ENCODE measurements at places on chromosomes 1 and 21.

DNA sequence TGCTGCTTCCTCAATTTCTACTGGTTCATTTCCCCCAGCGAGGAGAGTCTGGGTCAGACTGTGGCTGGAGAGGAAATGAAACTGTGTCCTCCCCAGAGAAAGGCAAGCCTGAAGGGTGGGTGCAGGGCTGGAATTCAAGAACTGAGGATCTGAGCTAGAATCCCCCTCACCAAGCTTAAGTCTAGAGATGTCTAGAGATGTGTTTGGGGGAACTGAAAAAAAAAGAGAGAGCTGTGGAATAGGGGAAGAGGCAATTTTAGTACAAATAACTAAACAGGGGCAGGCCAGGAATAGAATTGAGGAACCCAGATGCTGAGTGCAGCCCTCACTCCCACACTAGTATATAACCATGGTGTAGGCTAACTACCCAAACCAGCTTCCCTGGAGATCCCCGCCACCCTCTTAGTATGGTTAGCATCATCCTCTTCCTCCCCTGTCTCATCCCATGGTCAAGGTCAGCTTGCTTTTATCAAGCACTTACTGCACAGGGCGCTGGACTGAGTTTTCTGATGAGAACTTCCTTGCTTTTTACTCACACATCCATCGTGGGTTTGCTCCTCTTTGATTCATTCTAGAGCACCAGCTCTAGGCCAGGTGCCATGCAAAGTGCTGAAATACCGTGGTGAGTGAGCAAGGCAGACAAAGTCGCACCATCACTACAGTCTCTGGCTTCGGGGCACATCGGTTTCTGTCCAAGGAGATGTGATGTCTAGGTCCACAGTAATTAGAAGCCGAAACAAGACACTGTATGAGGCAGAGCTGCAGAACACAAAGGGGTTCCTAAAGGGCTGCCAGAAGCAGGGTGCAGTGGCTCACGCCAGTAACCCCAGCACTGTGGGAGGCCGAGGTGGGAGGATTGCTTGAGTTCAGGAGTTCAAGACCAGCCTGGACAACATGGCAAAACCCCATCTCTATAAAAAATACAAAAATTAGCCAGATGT lies 112.9 kb upstream of the IPO9 start:
- DNase-seq: no peak

- no peak for DNase-seq
These were observed 190.1 kb downstream of the PCP4 start for GRCh38 chr21:40057331-40057730.

DNA sequence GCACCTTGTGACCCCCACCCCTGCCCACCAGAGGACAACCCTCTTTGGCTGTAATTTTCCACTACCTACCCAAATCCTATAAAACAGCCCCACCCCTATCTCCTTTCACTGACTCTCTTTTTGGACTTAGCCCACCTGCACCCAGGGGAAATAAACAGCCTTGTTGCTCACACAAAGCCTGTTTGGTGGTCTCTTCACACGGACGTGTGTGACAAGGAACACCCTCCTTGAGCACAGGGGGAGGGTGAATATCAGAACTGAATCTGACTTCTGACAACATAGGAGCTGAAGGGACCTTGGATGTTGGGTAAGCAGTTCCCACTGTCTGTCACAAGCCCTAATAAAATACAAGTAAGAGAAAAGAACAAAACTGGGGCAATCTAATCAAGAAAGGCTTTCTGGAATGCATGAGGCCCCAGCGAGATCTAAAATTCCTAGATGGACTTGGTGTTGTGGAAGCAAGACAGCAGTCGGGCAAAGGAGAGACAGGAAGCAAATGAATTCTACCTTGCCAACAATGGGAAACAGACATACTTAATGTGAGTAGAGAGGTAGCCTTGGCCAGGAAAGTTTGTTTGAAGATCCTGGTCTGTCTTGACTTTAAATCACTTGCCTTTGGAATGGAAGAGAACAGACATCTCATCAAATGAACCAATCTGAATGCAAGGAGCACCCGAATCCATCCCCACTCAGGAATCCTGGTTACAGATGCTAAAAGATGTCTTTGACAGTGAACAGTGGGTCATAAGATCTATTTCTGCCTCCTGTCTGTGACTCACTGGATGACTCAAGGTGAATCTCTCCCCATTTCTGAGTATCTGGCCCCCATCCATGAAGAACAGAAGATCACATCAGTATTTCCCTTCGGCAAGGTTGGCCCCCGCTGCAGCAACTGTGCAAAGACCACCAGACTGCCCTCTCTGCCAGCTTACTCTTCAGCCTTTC lies 53.3 kb downstream of the OLFML3 start:
- no peak for DNase-seq

- DNase-seq: peak; percentile 40
These were observed 1.6 kb upstream of the CLSTN1 start for GRCh38 chr1:9825093-9826074.

DNA sequence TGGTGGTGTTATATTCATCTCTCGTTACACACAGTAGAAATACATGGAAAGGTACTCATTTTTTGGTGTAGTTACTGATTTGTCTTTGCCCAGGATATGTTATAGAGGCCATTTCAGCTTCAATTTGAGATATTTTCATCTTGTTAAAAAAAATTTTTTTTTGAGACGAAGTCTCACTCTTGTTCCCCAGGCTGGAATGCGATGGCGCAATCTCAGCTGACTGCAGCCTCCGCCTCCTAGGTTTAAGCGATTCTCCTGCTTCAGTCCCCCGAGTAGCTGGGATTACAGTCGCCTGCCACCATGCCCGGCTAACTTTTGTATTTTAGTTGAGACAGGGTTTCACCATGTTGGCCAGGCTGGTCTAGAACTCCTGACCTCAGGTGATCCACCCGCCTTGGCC lies 19.0 kb downstream of the MORC3 start:
- DNase-seq: no peak

DNA sequence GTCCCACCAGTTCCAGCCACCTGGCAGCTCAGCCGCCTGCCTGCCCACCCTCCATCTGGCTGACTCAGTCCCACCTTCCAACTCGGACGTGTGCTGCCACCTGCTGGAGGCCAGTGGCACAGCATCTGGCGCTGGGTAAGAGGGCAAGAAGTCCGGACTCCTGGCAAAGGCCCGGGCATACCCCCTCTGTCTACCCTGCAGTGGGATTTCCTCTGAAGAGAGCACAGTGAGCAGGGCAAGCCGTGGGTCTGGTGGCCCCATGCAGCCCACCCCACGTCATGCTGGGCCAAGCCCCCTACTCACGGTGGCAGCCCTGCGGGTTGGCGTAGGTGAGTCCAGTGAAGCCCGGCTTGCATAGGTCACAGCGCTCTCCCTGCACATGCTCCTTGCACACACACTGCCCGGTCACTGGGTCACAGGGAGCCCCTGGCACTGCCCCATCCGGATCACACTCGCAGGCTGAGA lies 24.5 kb downstream of the LAMB3 start:
- peak; percentile 88 for DNase-seq

GRCh38 chr1:9326596-9326995 lies 33.9 kb downstream of the SPSB1 start:
- DNase-seq: no peak

DNA sequence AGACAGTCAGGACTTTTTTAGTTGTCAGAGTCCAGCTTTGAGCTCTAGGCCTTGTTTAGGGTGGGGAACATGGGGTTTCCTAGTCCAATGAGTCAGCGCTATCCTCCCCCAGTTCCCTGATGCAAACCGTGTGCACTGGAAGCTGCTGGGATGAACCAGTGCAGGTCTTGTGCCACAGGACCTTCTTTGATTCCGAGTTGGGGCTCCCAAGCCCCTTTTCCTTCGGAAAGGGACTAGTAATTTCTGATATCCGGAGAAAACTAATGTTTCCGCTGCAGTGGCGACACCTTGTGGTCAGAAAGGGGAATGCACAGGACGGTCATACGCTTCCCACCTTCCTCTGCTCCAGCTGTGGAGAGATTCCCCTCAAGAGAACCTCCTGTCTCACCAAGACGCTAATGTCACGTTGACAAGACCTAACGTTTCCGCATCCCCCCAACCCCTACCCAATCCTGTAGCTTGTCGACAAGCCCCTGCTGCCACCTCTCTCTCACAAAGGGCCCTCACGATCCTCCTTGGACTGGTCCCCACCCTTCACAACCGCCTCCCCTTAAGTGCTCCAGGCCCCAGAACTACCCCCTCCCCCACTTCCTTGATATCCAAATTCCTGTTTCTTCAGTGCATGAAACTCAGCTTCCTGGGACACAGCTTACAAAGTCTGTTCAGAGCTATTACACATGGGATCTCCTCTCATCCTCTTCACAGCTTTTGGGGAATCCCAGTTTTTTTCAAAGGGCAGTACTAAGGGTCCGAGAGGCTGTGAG lies 30.9 kb downstream of the GPA33 start:
- DNase-seq: peak; percentile 80

DNA sequence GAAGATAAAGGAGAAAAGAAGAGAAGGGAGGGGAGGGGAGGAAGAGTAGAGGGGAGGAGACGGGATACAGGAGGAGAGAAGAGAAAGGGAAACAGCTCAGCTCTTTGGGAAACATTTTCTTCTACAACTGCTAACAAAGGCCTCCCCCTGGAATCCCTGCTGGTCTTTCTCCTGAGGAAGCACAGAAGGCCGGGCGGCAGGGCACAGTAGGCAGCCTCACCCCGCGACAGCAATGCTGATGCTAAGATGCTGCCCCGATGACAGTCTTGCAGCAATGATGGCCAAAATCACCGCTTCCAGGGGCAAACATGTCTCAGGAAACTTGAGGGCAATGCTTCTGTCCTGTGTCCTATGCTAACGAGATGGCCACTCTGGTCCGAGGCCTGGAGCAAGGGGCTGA lies 5.2 kb downstream of the KIAA2013 start:
- no peak for DNase-seq

- DNase-seq: peak; percentile 83
These were observed 2.7 kb downstream of the SH2D2A start for GRCh38 chr1:156813750-156814570.

- DNase-seq: no peak
These were observed 118.6 kb downstream of the SYF2 start for GRCh38 chr1:25113731-25114130.

DNA sequence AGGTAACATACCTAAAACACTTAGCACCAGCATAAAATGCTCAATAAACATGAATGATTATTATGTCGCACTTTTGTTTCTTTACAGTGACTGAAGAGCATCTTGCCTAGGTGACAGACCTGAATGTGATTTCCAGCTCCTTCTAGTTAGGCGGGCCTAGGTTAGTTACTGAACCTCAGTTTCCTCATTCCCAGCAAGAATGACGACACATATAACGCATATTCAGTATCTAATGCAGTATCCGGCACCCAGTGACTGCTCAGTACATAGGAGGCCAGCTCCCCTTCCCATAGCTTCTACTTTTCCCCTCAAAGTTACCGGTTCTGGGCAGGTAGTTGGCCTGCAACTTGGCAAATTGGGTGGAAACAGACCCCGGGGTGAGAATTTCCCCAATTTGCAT lies 763 bp downstream of the AUNIP start:
- DNase-seq: no peak

DNA sequence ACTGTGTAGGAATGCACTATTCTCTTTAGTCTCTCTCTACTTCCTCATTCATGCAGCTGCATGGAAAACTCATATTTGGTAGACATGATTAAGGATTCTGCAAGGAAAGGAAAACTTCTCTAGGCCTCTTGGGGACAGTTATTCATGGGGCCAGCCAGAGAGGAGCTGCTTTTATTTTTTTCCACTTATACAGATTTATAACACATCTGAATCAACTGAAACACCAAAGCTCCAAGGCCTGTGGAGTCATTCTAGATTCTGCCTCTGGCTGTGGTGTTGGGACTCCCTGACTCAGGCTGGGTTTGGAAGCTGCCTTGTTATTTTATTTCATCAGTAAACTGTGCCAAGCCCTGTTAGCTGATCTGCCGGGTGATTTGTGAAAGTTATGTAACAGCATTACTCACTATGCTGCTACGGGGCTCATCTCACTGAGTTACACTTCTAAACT lies 83.9 kb upstream of the EDEM3 start:
- no peak for DNase-seq

- DNase-seq: no peak
These were observed 41.6 kb downstream of the PCNX2 start for GRCh38 chr1:233253832-233254331.

- no peak for DNase-seq
These were observed 5.6 kb upstream of the GPR25 start for GRCh38 chr1:200867018-200867811.

DNA sequence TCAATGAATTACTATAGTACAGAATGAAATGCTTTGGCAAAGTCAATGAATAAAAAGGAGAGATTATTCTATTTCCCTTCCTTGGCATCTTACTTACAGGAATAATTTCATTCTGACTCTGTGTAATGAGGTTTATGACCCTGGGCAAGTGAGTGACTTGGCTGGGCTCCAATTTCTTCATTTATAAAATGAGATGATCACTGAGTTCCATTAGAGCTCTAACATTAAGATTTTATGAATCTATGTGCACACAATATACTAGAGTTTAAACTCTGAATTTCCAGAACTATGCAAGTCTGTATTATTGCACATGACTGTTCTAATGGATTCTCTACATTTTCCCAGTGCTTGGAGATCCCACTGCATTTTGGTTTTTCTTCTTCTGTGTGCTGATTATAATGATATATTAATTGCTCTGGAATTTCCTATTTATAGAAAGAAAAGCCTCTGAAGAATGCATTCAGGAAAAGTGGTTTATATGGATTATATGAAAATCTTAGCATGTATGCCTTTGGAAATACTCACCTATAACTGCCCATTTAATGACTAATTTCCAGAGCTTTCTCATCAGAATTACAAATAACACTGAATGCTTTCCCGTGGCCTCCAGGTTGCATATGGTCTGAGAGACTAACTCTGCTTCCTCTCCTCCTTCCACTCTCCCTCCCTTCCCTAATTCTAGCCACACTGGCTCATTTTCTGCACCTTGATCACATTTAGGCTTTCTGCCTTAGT lies 97.4 kb upstream of the CHRM3 start:
- DNase-seq: no peak

- no peak for DNase-seq
These were observed 16.4 kb upstream of the USP25 start for GRCh38 chr21:15713412-15713811.

DNA sequence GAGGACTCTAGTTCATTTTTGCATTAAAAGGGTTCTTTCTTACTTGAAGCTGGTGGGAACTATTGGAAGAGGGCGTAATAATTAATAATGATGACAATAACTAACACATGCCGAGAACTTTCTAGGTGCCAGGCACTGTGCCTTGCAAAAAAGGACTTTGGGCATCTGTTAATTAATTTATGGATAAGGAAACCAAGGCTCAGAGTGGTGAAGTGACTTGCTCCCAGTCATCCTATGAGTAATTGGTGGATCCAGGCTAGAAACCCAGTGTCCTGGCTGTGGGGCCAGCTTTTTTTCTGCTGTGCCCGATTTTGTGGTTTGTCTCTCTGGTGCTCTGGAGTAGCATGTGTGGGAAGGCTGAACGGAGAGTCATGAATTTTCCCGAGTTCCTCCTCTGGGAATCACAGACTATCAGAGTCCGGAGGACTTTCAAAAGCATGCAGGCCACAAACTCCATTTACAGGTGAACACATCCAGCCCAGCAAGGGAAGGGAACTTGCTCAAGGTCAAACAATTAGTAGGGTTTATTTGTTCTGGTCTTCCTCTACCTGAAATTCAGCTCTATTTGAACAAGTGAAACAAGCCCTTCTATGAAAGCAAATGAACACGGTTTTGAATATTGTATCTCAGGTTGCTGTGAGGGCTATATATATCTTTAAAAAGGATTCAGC lies 23.4 kb downstream of the ROR1 start:
- no peak for DNase-seq
